ENCODE measurements at places on chromosomes 16 and 17.
A peak's percentile ranks its signal among the peaks of the same experiment; 100 is the strongest.

- no peak for DNase-seq
These were observed 30.8 kb downstream of the CYB5D2 start for GRCh38 chr17:4173781-4174180.

GRCh38 chr17:49285716-49286115 lies 55.1 kb upstream of the PHOSPHO1 start:
- no peak for DNase-seq

DNA sequence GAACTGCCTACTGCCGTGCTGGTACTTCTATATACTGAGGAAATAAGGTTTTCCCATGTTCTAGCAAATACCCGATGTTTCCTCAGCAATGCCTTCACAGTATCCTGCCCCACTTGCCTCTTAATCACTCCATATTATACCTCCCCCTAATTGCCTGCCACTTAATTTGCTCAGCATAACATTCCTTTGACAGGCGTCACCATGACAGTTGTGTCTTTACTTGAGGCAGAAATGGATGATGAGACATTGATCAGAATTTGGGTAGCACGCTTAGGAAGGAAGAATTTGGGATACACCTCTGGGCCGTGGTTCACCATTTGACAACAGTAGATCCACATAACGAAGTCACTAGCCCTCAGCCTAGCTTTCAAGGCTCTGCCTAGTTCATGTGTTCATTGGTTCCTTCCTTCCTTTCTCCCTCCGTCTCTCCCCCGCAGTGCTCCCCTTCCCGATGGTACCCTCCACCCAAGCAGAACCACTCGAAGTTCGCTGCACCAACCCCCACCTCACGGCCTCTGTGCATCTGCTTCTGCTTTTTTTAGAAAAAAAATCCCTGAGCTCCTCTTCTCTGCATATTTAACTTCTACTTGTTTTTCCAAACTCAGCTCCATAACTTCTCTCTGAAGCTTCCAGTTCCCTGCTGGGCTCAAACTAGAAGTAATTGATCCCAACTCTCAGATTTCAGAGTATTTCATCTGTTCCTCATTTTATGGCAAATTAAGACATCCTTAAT lies 19.4 kb downstream of the IQCK start:
- DNase-seq, result no peak

GRCh38 chr17:82787081-82787848 lies 35.4 kb downstream of the TBCD start:
- peak; percentile 87 for DNase-seq

- DNase-seq, result peak; percentile 91
These were observed 3.7 kb upstream of the PGS1 start for GRCh38 chr17:78374631-78375274.

DNA sequence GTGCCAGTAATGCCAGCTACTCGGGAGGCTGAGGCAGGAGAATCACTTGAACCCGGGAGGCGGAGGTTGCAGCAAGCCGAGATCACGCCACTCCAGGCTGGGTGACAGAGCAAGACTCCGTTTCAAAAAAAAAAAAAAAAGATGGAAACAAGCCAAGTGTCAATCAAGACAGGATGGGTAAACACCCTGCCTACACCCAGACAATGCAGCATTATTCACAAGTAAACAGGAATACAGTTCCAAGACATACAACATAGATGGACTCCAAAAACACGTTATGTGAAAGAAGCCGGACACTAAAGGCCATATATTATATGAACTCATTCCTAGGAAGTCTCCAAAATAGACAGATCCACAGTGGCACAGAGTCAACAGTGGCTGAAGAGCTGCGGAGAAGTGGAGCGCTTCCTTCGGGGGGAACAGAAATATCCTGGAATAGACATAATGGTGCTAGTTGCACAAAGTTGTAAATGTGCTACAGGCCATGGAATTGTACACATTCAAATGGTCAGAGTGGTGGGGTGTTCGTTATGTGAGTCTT lies 33.9 kb downstream of the ANKRD11 start:
- no peak for DNase-seq

GRCh38 chr17:28053725-28054124 lies 11.2 kb downstream of the NLK start:
- DNase-seq, result no peak

GRCh38 chr17:31653691-31654090 lies 205.4 kb downstream of the COPRS start:
- peak; percentile 27 for DNase-seq

DNA sequence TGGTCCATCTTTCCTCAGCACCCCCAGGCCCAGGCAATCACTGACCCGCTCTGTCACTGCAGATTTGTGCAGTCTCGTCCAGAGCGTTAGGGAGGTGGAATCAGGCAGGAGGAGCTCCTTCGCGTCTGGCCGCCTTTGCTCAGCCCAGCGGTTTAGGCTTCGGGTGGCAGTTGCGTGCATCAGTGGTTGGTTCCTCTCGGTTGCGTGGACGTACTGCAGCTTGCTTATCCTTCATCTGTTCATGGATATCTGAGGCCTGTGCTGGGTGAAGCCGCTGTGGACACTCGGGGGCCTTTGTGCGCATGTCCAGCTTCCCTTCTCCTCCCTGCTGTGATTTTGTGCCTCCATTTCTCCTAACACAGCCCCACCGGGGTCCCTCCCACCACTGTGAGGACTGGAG lies 4.7 kb upstream of the P2RX1 start:
- DNase-seq, result no peak

DNA sequence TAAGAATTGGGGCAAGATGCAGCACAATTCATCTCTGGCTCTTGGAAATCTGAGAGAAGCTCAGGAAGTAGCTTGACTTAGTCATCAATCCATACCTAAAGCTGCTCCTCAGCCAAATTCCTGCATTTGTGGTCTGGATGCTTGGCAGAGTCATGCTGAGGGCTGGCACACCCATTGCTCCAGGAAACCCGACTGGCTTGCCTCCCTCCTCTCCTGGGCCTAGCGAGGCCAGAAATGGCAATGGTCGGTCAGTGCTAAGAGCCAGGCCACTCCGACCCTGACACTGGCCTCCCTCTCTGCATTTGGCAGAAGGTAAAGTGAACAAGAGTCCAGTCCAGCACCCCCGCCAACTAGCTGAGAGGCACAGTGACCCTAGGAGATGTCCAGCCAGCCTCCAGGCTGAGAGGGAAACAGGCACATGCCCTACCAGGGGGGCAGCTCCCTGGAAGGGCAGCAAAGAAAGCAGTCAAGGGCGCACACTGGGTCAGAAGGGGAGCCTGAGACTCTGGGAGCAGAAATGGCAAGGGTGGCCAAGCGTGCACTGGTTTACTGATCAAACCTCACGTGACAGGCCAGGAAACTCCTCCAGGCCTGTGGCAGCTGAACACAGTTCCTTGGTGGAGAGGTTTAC lies 10.0 kb downstream of the POLDIP2 start:
- DNase-seq, result peak; percentile 89

Measured in fibroblast of mammary gland (primary cell).